ENCODE measurements at places on chromosomes 4 and X.

GRCh38 chr4:155434904-155435303, 58.1 kb upstream of the MAP9 start:
- DNase-seq = no peak

DNA sequence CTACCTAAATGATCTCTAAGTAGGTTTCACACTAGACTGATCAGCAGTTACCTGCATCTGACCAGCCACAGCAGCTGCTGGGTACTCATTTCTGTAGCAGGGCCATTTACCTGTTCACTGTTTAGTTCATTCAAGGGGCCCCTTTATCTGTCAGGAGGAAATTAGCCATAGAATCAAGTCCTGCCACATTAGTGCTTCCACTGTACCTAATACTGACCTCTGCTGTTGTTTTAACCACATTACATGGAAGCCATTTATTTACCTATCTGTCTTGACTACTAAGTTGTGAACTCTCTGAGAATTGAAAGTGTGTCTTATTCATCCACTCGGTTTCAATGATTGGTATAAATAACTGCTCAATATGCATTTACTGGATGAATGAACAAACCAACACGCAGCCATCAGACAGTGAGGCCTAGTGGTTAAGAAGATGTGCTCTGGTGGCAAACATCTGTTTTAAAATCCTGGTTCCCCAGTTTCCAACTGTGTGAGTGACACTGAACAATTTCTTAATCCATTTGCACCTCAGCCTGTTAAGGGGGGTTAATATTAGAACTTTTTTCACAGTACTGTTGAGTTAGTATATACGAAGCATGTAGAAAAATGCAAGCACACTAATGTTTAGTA, 30.0 kb upstream of the ANXA5 start:
- peak; percentile 60 for DNase-seq

DNA sequence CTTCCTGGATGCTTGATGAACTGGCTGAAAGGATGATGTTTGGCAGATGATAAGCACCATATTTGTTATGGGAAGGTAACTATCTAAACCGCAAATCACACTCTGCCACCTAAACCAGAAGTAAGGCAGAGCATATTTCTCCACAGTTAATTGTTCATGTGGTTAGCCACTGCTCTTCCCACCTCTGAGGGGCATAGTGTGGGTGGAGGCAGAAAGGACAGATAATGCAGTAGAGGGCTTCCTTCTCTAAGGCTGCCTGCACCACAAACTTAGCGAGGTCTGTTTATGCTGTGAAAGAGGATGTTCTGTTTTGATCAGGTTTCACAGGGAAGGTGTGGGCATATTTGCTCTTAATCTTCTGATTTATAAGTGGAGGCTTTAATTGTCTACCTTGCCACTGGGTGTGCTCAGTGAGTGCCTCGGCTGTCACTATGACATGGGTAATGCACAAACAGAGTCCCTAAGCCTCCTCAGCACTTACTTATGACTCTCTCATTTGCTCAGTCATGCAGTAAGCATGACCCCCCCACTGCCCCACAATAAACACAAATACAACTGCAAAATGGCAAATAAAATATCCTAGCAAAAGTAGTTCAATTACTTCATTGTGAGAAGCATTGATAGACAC, 401.0 kb downstream of the TMA16 start:
- DNase-seq = no peak

- no peak for DNase-seq
Observed at GRCh38 chrX:106510713-106511403, 100.9 kb upstream of the RADX start.

GRCh38 chr4:39864391-39864790, 113.3 kb downstream of the PDS5A start:
- no peak for DNase-seq

GRCh38 chr4:183806341-183806740, 98.8 kb upstream of the STOX2 start:
- no peak for DNase-seq

- no peak for DNase-seq
Observed at GRCh38 chrX:71923516-71923915, 12.9 kb downstream of the NHSL2 start.

DNA sequence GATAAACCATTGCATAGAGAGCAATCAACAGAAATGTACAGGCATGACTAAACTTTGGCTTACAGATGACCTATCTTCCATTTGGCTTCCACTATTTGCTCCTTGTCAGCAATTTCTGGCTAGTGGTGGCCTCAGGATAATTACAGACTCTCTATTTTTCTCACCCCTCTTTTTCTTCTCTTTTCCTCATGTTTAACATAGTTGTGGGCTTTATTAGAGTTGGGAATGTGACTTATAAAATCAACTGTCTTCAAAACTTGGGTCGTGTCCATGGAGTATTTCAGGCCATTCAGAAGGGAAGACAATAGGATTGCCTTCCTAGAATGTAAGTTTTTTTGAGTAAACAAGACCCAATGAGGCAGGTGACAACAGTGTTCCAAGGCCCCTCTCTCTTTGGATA, 236.2 kb downstream of the FRAS1 start:
- DNase-seq = no peak

- DNase-seq = no peak
Observed at GRCh38 chr4:15771216-15772058, 6.7 kb upstream of the CD38 start.

DNA sequence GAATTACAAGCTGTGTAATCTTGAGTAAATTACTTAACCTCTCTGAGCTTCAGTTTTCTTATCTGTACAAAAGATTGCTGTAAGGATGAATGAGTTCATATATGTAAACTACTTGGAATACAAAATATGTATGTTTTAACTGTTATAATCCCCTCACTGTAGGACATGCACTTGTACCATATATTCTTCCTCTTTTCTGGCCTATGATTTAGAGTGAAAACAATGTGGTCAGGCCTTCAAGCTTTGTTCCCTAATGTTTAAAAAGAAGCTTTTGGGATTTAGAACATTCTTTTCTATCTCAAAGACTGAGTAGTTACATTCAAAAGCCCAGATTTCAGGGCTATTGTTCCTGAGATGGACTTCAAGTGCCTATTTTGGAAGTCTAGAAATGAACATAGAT, 26.7 kb upstream of the GPRIN3 start:
- DNase-seq = no peak

DNA sequence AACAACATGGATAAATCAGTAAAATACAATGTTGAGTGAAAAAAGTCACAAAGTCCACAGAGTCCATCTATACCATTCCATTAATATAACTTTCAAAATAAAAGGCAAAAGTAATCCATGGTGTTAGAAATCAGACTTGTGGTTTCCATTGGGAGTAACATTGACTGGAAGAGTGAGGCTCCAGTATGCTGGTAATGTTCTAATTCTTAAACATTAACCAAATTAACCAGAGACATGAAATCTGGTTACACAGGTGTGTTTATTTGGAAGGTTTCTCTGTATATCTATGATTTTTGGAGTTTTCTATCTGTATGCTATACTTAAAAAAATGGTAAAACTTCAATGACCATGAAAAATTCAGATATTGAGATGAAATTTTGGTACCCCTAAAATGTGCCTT, 42.6 kb downstream of the SULT1B1 start:
- no peak for DNase-seq

GRCh38 chr4:12221031-12221430, 792.3 kb upstream of the HS3ST1 start:
- no peak for DNase-seq

DNA sequence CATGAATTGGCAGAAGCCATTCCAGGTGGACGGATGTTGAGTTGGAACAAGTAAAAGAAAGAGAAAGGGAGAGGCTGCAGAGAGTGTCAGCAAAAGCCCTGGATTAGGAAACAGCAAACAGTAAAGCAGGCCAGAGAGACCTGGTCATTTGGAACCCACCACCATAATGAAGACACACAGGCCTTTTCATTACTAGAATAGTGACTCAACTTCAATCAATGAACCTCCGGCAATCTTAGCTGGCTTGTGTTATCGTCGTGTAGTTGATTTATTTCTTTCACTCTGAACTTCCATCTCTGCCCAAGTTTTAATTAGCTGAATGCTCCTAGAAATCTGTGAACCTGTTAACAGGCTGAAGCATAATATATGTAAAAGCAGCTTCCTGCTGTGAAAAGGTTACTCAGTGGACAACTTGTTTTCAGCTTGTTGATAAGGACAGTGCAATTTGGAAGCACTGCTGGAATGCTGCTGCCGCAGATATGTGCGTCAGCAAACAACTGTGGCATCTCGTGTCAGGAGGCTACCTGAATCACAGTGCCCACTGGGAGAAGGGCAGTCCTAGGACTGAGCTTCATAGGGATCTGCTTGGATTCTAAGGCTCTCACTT, 68.8 kb downstream of the SPANXN4 start:
- no peak for DNase-seq

GRCh38 chr4:62901101-62901500, 1508.1 kb downstream of the TECRL start:
- no peak for DNase-seq

DNA sequence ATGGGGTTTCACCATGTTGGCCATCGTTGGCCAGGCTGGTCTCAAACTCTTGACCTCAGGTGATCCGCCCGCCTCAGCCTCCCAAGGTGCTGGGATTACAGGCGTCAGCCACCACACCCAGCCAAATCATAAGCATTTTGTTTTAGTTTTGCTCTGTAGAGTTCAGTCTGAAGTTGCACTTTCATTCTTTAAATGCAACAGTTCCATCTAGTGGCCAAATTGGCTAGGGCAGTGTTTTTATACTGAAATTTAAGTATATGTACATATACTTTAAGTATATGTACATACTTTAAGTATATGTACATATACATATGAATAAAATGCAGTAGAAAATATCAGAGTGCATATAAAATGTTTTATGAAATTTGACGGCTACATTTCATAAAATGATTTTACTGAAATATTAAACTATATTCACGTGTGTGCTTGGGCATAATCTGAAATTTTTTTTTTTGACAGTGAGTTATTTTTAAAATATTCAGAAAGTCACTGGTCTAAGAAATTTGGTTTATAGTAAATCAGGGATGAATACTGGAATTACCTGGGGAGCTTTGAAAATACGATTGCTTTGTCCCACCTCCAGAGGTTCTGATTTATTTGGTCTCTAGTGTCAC, 145.5 kb downstream of the NWD2 start:
- no peak for DNase-seq

- no peak for DNase-seq
Observed at GRCh38 chr4:53590187-53590586, 1.1 kb downstream of the LNX1 start.

DNA sequence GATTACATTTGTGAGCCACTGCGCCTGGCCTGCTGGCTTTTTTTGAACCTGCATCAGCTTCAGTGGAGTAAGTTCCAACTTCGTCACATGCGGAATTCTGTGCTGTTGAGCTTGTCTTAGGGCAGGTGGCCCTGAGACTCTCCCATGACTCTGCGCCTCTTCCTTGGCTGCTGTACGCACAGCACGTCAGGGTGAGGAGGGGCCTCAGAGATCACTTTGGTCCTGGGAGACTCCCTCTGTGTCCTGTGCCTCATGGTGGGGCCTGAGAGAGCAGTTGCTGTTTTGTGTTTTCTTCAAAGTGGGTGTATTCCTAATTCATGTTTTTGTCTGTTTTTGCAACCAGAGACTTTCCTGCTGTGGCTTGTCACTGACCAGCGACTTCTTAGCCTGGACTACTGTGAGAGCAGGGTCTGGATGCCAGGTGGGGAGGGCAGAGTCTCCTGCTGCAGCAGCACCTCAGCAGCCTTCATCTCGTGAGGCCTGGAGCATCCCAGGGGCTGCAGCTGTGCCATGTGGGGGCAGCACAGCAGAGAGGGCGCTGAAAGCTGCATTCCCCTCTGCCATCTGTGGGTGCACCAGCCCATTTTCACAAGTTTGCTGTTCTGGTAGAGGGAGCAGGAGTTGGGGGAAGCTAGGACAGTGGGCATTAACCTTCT, 107.8 kb downstream of the TNIP2 start:
- DNase-seq = peak; percentile 33

GRCh38 chr4:58514299-58514698, 1404.1 kb upstream of the IGFBP7 start:
- DNase-seq = no peak

DNA sequence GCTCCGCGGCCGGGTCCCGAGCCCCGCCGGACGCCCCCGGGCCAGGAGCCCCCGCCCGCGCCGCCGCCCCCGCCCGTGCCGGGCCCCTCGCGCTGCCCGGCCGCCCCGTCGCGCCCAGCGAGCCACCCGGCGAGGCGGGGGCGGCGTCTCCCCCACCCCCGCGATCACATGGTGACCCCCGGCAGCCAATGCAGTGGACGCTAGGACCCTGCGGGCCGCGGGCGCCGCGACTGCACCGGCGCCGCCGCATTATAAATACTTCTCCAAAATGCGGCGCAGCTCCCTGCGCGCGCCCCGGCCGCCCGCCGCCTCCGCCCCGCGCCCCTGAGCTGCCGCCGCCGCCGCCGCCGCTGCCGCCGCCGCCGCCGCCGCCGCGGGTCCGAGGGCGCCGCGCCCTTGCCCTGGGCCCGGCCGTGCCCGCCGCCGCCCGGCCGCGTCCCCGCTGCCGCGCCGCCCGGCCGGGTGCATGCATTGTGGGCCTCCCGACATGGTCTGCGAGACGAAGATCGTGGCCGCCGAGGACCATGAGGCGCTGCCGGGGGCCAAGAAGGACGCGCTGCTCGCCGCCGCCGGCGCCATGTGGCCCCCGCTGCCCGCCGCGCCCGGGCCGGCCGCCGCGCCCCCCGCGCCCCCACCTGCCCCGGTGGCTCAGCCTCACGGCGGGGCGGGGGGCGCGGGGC, at the start of gene NAT8L:
Gene NAT8L, plus strand, starts transcription at position 282 of the 680 bp plus-strand sequence. Its CDS starts 185 bp downstream, at position 467.
- DNase-seq = no peak

Measured in activated CD8-positive, alpha-beta memory T cell treated with anti-CD3 and anti-CD28 coated beads for 24 hours (primary cell).